ENCODE measurements at places on chromosomes 3 and 15.

DNA sequence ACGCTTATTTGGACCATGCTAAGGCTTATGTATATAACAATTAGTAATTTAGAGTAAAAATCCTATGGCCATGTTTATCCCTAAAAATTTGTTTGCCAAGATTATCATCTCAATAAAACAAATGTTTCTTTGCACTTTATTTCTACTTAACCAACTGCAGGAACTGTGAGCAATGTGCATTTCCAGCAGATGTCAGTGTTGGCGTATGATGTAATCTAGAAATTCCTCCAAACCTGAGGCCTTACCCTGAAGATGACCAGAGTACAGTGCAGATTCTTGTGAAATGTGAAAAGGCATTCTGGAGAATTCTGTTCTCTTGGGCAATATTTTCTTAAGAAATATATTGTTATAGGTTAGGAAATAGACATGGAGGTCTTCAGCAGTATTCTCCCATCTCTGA lies 205.9 kb downstream of the MBNL1 start:
- DNase-seq, result peak; percentile 29

GRCh38 chr15:70095408-70096214 lies 2.1 kb downstream of the TLE3 start:
- DNase-seq, result no peak

DNA sequence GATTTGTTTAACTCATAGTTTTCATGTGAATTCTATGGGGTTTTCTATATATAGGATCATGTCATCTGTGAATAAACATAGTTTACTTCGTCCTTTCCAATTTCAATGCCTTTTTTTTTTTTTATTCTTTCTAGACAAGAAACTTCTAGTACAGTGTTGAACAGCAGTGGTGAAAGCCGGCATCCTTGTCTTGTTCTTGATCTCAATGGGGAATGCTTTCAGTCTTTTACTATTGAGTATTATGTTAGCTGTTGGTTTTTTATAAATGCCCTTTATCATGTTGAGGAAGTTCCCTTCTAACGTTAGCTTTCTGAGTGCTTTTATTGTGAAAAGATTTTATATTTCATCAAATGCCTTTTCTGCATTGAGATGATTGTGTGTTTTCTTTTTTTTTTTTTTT lies 69.0 kb downstream of the SLMAP start:
- DNase-seq, result no peak

GRCh38 chr15:37054336-37054735 lies 46.0 kb downstream of the MEIS2 start:
- DNase-seq, result no peak

- DNase-seq, result no peak
Measured at GRCh38 chr15:42184296-42184695, 23.8 kb downstream of the VPS39 start.

- peak; percentile 23 for DNase-seq
Measured at GRCh38 chr3:182516597-182517336, 276.5 kb upstream of the ATP11B start.

DNA sequence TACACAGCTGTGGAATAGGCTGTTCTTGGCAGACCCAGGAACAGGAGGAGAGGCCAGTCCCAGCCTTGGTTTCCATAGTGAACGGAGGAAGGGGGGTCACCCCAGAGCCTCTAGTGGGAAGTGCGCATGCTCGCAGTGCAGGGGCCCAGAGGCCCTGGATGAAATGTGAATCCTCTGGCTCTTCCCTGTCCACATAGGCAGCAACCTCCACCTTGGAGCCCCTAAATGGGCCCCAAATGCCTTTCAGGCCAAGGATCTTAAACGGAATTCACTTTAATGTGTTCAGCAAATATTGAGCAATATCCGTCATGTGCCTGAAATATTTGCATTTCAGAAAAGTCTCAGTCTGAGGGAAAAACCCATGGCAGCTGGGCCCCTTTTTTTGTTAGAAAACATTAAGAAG lies 3.3 kb upstream of the NDN start:
- DNase-seq, result peak; percentile 1

DNA sequence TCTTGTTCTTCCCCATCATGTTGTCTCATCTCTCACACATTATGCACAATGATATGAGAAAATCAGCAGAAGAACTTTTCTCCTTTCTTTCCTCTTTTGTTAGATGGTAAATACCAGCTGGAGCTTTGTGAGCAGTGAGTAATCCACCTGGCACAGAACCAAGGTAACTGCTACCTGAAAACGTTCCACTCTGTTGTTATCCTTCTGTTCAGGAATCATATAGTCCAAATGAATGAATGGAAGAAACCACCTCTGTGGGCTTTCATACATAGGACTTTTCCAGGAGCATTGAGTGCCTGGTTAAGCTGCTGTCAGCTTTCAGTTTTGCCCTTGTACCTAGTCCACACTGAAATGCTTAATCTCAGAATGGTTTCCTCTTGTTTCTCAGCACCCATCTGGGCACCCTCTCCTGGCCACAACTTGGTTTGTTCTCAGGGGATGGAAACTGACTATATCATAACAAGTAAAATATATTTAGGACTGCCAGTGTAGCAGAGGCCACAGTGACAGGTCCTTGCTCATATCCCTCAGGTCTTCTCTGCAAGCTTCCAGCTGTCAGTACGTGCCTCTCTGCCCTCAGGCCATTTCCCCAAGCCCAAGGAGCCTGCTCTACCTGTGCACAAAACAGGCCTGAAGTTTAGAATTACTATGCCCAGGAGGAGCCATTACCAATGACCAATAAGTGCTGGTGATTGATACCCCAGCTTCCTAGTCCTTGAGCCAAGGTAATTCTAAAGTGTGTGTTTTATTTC lies 23.5 kb upstream of the SLC4A7 start:
- peak; percentile 48 for DNase-seq

GRCh38 chr3:31373681-31374080 lies 159.0 kb upstream of the STT3B start:
- peak; percentile 25 for DNase-seq
